HCT116 (cell line): ENCODE measurements at places on chromosomes 3 and 15.

DNA sequence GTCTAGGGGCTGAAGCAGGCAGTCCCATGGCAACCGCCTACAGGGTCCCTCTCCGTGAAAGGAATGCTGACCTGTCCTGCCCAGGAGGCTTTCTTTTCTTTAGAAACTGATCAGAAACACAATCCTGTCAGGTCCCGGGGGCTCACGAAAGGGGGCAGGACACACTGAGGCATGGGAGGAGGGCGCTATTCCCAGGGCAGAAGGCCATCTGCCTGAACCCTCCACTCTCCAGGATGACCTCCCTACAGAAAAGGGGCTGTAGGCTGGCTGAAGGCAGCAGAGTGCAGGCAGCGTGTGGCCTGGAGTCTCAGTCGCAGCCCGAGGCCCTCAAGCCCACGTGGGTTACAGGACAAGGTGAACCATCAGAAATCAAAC is 18.4 kb upstream of the LRRK1 start:
- H3K4me1 ChIP-seq, result no peaks in the 10 kb centered on the region
- no peaks in the 10 kb centered on the region for H3K27me3 ChIP-seq
- DNase-seq, result no peak
- no peak overlapping the region for H3K4me3 ChIP-seq
- no peak overlapping the region for H3K27ac ChIP-seq

GRCh38 chr3:144033863-144034262 is 62.2 kb downstream of the DIPK2A start:
- no peaks in the 10 kb centered on the region for H3K4me1 ChIP-seq
- H3K27me3 ChIP-seq, result no peaks in the 10 kb centered on the region
- H3K27ac ChIP-seq, result no peak overlapping the region
- no peaks in the 10 kb centered on the region for H3K36me3 ChIP-seq

GRCh38 chr3:98027085-98027446 is 8.0 kb downstream of the GABRR3 start:
- DNase-seq, result no peak
- H3K4me3 ChIP-seq, result no peak overlapping the region
- no peaks in the 10 kb centered on the region for H3K4me1 ChIP-seq
- H3K27ac ChIP-seq, result no peak overlapping the region
- no peaks in the 10 kb centered on the region for H3K36me3 ChIP-seq
- H3K27me3 ChIP-seq, result no peaks in the 10 kb centered on the region

DNA sequence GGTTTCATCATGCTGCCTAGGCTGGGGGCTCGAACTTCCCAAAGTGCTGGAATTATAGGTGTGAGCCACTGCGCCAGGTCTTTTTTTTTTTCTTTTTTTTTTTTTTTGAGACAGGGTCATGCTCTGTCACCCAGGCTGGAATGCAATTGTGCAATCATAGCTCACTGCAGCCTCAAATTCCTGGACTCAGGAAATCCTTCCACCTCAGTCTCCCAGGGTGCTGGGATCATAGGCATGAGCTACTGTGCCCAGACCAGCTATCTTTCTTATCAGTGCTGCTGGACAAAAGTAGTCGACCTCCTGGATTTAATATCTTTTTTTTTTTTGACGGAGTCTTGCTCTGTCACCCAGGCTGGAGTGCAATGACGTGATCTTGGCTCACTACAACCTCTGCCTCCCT is 60.8 kb downstream of the TFDP2 start:
- peaks cover 32% of the 10 kb centered on the region for H3K4me1 ChIP-seq
- peak; percentile 37 for DNase-seq
- no peaks in the 10 kb centered on the region for H3K36me3 ChIP-seq

DNA sequence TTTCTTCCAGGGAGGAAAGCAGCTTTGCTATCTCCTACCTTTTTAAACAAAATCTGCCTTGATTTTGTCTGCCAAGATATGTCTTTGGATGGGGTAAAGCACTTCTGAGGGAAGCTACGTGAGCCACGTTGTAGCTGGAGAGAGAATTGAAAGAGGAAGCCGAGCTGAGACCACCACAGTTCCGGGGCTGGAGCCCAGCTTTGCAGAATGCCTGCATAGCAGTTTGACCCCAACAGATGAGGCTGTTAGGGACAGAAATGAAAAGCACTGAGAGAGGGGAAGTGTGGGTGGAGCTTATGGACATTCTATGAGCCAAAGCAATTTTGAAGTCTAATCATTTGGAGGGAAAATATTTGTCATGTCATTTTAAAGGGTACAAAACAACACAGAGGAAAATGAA is 45.4 kb downstream of the LIPC start:
- DNase-seq, result no peak
- H3K36me3 ChIP-seq, result no peaks in the 10 kb centered on the region
- H3K27ac ChIP-seq, result no peak overlapping the region
- H3K4me3 ChIP-seq, result no peak overlapping the region
- no peaks in the 10 kb centered on the region for H3K27me3 ChIP-seq
- peaks cover 17% of the 10 kb centered on the region for H3K4me1 ChIP-seq

DNA sequence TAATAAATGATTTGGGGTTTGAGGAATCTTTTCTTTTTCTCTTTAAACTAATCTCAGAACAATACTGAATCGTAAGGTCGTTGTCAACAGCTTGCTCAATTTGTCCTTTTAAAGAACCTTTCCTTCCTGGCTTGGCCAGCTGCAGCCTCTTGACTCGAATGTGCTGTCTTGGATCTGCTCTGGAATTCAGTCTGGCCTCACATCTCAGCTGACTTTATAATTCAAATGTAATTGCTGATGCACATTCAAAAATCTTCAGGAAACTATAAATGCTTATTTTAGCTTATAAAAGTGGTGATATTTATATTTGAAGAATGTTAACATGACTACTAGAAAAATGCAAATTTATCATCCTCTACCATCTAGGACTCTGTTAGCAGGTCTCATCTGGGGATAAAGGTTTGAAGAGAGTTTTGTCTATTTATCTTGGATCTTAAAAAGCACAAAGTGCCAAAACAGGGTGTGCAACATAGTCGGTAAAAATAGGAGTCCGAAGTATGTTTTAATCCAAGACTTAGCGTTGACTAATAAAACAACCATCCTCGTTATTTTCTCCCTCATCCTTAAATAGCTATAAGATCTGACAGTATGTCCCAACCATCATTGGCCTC is 1035.2 kb downstream of the MCTP2 start:
- no peak overlapping the region for H3K4me3 ChIP-seq
- H3K36me3 ChIP-seq, result no peaks in the 10 kb centered on the region
- H3K27me3 ChIP-seq, result no peaks in the 10 kb centered on the region
- DNase-seq, result no peak
- no peaks in the 10 kb centered on the region for H3K4me1 ChIP-seq

DNA sequence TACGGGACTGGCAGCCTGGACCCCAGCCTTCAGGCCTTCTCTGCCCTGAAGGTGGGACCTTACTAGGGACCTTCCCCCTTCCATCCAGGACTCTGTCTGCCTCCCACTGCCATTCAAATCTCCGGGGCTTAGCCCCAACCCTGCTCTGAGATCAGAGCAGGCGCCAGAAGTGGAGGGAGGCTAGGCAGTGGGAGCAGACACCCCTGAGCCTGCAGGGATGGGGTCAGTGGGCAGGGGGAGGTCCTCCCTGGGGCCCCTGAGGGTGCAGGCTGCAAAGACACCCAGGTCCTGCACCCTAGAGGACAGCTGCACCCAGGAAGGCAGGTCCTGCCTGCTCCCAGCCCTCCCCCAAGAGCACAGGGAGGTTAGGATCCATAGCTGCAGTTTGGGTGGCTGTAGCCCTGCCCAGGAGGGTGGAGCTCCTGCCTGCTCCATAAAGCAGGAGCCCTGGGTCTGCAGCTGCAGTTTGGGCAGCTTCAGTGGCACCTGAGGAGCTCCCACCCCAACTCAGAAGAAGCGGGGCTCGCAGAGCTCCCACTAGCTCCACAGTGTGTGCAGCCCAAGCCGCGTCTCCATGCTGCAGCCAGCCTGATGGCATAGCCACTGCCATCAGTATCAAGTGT is 8.1 kb upstream of the POC1A start:
- no peaks in the 10 kb centered on the region for H3K27me3 ChIP-seq
- no peak overlapping the region for H3K4me3 ChIP-seq
- DNase-seq, result no peak
- H3K27ac ChIP-seq, result no peak overlapping the region
- no peaks in the 10 kb centered on the region for H3K4me1 ChIP-seq
- no peaks in the 10 kb centered on the region for H3K36me3 ChIP-seq

DNA sequence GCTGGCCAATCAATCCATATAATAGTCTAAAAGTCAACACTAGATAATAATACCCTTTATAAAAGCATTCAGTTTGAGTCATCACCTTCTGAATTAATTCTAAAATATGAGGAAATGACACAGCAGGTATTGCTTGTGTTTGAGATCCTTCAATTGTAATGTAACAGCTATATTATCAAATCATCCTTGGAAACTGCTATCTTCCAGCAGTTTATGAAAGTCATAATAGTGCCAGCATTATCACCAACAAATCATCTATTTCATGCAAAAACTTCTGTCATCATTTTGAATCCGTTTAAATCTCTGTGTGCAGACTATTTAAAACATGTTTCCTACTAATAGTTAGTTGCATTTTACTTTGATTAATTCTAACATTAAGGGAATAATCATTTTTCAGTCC is 468.7 kb downstream of the CADM2 start:
- H3K27ac ChIP-seq, result no peak overlapping the region
- H3K4me3 ChIP-seq, result no peak overlapping the region
- no peaks in the 10 kb centered on the region for H3K4me1 ChIP-seq
- no peak for DNase-seq

DNA sequence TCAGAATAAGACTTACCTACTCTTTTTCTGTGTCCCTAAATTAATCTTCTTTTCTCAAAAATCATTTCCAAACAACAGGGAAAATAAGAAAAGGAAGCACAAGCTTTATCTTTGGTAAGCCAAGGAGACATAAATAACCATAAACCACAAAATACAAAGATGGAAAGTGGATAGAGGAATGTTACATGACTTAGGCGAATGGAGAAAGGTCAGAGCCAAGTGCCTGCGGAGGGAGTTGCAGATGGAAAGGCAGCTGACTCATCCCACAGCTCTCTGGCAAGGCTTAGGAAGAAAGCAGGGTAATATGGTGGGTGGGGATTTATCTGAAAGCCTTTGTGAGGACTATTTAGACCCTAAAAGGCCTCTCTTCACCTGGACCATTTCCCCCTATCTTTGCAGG is 72.8 kb downstream of the GALK2 start:
- H3K27me3 ChIP-seq, result no peaks in the 10 kb centered on the region
- no peaks in the 10 kb centered on the region for H3K4me1 ChIP-seq
- H3K27ac ChIP-seq, result no peak overlapping the region
- no peaks in the 10 kb centered on the region for H3K36me3 ChIP-seq
- DNase-seq, result no peak

DNA sequence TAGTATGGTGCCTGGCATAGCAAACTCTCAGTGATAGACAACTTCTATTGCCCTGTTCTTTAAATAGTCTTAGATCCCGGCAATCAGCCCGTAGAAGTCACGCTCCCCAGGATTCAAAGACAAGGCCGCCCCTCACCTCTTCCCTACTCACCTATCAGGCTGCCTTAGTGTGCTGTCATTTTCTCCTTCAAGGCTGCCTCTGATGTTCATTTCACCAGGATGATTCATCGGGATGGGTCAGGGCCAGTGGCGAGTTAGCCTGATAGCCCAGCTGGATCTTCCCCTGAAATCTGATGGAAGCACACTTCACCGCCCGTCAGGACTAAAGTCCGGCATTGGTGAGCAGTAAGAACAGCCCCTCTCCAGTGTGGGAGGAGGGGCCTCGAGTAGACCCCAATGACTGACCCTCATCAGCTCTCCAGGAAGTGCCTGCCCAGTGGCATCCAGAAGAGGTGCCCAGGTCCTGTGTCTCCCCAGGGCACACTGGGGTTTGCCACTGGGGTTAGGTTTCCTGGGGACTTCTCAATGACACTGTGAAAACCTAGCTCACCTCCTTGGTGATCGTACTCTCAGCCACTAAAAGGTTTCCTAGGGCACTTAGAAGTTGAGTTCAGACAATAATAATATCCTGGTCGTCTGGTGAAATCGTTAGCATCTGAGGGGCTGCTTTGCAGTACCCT is 37.5 kb downstream of the TPM1 start:
- H3K4me1 ChIP-seq, result peaks cover 29% of the 10 kb centered on the region
- no peaks in the 10 kb centered on the region for H3K36me3 ChIP-seq
- H3K27me3 ChIP-seq, result no peaks in the 10 kb centered on the region
- no peak overlapping the region for H3K27ac ChIP-seq

DNA sequence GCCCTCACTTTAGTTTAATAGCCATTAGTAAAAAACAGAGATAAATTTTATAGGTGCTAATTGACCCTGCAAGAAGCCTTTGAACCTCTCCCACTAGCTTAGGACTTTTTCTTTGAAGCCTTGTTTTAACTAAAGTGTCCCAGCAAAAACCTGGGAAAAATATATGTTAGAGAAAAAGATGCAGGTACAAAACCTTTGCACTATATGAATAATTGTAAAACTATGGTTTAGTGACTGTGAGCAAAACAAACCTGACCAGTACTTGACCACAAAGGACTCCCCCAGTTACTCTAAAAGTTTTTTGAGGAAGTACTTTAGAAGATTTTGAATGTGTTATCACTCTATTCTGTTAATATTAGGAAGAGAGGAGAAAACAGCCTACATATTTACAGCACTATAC is 123.3 kb upstream of the TP63 start:
- H3K27ac ChIP-seq, result no peak overlapping the region
- H3K4me3 ChIP-seq, result no peak overlapping the region
- H3K36me3 ChIP-seq, result no peaks in the 10 kb centered on the region
- no peaks in the 10 kb centered on the region for H3K27me3 ChIP-seq
- no peak for DNase-seq

- peak overlapping the region; percentile 74 for H3K27ac ChIP-seq
- no peaks in the 10 kb centered on the region for H3K27me3 ChIP-seq
- peak overlapping the region; percentile 48 for H3K4me3 ChIP-seq
Measured at GRCh38 chr3:194268654-194269512, 82.2 kb downstream of the CPN2 start.

DNA sequence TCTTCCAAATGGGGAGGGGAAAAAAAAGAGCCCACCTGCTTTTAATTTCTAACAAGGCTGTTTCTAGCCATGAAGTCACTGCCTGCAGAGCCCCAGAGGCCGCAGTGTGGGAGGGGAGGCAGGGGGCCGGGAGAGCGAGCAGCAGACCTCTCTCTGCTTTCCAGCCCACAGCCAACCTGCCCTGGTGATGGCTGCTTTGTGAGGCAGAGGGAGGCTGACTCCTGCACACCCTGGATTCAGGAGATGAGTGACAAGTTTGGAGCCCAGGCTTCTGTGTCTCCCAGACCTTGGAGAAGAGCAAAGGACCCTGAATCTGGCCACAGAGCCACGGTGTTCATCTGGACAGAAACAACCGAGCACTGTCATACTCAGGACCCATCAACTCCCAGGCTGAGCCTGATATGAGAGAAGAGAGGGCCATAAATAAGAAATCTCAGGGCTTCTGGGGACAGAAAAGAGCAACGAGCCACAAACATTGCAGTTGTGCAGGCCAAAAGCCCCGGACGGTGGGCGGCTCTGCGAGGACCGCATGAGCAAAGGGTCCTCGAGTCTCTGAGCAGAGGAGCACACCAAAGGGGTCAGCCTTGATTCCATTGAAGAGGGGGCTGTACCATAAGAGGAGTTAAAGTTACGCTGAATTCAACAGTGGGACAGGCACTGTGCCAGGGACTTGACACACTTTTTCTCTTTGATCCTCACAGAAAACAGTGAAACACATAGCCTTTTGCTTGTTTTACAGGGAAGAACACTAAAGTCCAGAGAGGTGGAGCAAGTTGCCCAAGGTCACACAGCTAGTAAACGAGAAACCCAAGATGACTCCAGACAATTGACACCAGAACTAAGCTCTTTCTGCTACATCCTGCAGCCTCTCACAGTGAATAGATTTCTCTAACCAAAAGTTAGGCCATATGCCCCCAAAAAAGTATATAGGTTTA is 97.2 kb downstream of the SEMA5B start:
- H3K4me1 ChIP-seq, result no peaks in the 10 kb centered on the region
- H3K27ac ChIP-seq, result no peak overlapping the region
- no peak for DNase-seq
- H3K36me3 ChIP-seq, result no peaks in the 10 kb centered on the region
